ENCODE measurements at places on chromosomes 5 and 9. TPM values are rescaled to one million over a fixed set of nuclear protein-coding genes. Genes with fewer than 3 reads are reported as not detected.

The NUTM2F gene
- total RNA-seq: not detected

The CPEB4 gene
- total RNA-seq: 49.9 TPM

The RAB3C gene
- 0.29 TPM for total RNA-seq

The CER1 gene
- total RNA-seq: not detected

The SURF6 gene
- total RNA-seq: 12.8 TPM

The GRM6 gene
- not detected for total RNA-seq

The PCDHB16 gene
- total RNA-seq: 4.3 TPM

The SLC34A3 gene
- total RNA-seq: not detected

The TOPORS gene
- total RNA-seq: 35.6 TPM

The AQP3 gene
- total RNA-seq: 19.0 TPM

The LRRC70 gene
- total RNA-seq: 9.5 TPM

The NPM1 gene
- 669 TPM for total RNA-seq

The BSPRY gene
- 27.9 TPM for total RNA-seq

The IFNA2 gene
- total RNA-seq: not detected

The CXCL14 gene
- total RNA-seq: 1,054 TPM

The ADRB2 gene
- 9.5 TPM for total RNA-seq

The FBN2 gene
- 1.8 TPM for total RNA-seq

The PCDHGA4 gene
- total RNA-seq: 5.3 TPM

The PTGES gene
- total RNA-seq: 21.8 TPM

The OBP2B gene
- total RNA-seq: not detected

The FAXDC2 gene
- total RNA-seq: 52.5 TPM

The GCNT4 gene
- 1.3 TPM for total RNA-seq

The ANKRD18B gene
- total RNA-seq: not detected

The RANBP17 gene
- total RNA-seq: 28.4 TPM

The FAM170A gene
- total RNA-seq: not detected

The CRHBP gene
- 0.73 TPM for total RNA-seq

The OR1J4 gene
- not detected for total RNA-seq

The IFNB1 gene
- not detected for total RNA-seq

The PPP2R2B gene
- total RNA-seq: 1.8 TPM

The LCN1 gene
- not detected for total RNA-seq

The NXNL2 gene
- total RNA-seq: 14.5 TPM
